ENCODE measurements at places on chromosomes 3 and 15.

DNA sequence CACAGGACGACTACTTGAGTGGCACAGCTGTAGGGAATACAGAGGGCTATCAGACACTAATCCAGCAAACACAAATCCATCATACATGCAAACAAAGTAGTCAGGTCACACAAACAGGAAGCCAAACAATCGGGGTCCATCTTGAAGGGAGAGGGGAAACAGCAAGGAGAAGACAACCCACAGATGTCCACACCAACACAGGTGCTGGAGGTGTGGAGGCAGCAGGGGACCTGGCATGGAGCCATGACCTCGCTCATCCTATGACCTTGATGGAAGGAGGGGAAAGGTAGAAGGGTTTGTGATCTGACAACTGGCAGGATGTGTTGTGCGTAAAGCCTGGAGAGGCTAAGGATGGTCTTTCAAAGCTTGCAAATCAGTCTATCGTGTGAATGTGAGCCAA, 39.9 kb upstream of the SKOR1 start:
- no peak for DNase-seq

DNA sequence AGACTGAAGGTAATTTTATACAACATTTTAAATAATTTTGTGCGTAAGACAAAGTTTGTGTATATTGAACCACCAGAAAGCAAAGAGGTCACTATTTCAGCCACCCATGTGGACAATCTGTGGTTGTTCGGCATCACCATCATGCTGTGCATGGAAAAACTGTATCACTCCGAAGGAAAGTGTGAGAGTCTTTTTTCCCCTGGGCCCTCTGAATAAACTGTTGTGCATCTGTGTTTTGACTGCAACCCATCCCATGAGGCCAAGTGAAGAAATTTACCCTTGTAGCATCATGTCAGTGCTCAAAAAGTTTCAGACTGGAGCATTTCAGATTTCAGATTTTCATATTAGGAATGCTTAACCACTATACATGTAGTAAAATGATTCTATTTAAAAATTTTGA, 85.3 kb downstream of the IMPG2 start:
- DNase-seq = no peak

GRCh38 chr3:39086144-39086543, 21.3 kb downstream of the GORASP1 start:
- no peak for DNase-seq

- no peak for DNase-seq
Measured at GRCh38 chr3:48623851-48624547, 2.4 kb upstream of the TMEM89 start.

DNA sequence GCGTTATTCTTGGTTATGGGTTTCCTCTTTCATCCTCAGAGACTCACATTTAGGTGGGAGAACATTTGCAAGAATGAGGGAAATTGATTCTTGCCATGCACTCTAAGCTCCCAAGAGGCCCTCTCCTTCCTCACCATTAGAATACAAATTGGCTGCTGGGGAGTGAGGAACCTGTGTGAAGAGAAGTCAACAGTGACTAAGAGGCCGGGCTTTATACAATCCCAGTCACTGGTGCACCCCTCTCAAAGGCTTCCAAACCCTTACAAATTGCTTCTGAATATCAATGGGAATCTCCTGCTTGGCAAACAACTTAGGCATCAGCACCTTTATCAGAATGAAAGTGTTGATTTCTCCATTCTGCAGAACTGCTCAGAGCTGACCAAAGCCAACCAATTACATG, 16.5 kb upstream of the RGMA start:
- no peak for DNase-seq

DNA sequence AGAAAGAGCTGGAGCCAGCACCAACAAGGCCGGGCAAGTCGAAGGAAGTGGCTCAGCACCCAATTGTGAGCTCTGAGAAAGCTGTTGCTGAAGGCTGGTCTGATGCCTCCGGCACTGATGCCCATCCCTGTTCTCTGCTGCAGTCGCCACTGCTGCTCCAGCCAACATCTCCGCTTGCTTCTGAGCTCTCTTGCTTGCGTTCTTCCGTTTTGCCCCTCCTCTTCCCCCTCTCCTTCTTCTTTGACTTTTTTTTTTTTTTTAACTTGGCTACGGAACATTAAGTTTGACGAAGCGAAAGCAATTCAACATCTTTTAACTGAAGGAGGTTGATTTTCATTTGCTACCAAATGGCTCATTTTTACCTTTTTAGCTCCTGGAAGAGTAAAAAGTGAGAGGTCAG, 442.9 kb downstream of the MCTP2 start:
- no peak for DNase-seq

DNA sequence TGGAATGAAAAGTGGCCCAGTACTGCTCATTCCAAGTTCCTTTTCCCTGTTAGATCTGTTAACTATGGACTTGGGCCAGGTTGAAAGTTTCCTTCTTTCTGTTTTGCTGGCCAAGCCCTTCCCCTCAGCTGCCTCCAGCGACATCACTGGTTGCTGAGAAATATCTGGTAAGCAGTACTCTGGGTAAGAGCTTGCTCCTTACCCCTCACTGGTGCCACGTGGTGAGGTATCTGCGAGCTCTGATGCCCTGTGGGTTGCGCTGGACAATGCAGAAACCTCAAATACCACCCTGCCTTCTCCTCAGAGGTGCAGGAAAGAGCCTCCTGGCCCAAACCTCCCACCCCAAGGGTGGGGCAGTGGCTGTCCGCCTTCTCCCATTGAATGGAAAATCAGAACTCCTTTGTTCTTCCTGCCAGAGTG, 42.9 kb upstream of the APH1B start:
- DNase-seq = no peak

DNA sequence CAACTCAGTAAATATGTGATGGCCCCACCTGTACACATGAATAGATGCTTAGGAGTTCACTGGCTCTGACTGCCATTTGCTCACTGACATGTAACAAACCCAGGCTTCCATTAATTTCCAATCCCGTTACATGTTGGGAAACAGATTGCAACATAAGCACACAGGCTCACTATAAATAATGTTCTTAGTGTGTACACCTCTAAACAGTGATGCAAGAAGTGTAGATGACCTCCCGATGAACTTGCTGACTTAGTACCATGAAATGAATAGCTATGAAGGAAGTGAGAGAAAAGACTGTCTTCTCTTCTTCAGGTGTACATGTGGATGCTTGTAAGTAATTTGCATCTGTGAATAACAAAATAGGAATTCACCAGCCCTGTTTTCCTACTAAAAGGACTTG, 21.4 kb upstream of the FSIP1 start:
- no peak for DNase-seq

DNA sequence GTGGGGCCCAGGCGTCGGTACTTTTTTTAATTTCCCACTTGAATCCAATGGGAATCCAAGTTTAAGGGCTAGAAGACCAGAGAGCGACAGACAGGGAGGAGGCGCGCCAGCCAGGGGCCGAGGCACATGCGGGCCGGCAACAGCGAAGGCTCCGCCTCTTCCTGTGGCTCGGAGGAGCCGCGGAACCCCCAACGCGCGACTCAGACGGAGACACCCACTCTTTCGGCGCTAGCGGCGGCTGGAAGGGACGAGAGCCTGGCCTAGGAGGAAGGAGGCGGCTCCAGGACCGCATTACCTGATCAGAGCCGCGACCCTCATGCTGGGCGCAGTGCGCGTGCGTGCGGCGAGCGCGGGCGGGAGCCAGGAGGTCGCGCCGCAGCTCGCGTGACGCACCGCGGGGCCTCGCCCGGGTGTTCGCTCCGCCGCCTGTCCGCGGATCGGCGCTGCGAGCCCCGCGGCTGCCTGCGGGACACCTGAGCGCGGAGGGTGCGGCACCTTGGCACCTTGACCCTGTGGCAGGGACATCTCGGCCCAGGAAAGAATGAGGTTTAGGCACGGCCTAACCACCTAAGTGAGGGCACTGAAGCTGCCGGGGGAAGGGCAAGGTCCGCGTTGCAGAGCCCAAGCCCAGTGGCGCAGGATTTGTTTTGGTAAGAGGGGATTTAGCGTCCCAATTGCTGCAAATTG, at the start of gene DPH6:
Gene DPH6, minus strand, starts transcription at position 342 of the 687 bp plus-strand sequence. Its CDS starts 24 bp downstream, at position 318.
- peak; percentile 78 for DNase-seq

GRCh38 chr15:38479266-38479665, 25.3 kb downstream of the FAM98B start:
- DNase-seq = no peak

DNA sequence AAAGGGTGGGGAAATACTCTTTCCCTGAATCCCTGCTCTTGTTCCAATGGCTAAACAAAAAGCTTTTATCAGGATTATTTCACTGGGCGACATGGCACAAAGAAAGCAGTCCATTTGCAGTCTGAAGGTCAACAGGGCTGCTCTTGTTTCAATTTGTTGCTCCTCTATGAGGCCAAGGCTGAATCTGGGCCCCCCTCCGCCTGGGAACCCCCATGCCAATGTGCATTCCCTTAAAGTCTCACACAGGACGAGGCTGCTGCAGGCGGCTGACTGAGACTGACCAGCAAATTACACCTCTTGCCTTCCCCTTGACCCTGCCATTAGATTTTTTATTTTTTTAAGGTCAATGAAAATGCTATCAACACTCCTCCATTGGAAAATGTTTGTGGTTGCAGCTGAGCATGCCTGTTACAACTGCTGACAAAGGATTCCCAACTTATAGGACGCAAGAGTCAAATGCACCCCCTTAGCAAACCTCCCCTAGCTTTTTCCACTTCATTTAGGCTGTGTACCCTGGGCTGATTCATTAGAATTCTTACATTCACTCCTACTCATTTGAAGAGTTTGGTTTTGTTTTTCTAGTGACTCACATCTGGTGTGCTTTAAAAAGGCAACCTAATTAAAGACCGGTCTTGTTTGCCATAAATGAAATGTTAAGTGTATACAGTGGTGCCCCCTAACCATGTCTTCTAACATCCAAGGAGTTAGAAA, 60.8 kb upstream of the ARHGEF3 start:
- DNase-seq = no peak

GRCh38 chr3:150161011-150161410, 190.3 kb upstream of the PFN2 start:
- no peak for DNase-seq

GRCh38 chr15:23690450-23690852, 3.3 kb upstream of the NDN start:
- no peak for DNase-seq

DNA sequence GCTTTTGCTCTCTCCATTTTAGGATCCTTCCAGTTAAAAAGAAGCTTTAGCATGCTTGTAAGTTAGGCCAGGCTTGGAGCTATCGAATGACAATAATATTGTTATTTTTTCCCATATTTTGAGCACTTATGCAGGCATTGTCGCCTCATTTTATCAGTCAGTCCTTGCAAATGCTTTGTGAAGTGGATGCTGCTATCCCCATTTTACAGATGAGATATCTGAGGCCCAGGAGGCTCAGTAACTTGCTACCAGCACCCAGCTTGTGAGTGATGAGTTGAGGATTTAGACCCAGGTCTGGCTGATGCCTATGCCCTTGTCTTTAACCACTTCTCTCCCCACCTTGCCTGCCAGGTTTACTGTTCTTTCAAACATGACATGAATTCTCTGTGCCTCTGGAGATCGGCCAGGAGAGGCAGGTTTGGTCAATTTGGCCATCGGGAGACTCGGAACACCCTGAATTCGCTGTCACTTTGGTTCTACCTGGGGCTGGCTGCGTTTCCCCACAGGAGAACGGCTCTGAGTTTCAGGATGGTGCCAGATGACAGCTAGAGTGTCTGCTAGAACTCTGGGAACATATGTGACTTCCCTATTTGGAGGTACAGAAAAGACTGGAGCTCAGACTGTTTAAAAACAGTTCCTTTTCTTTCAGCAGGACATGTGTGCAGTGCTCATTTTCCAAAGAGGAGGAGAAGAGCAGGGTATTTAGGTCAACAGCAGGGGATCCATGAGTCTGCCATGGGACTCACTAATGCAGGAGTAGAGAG, 25.5 kb upstream of the ZNF710 start:
- DNase-seq = no peak

- no peak for DNase-seq
Measured at GRCh38 chr3:127979473-127979872, 64.4 kb downstream of the KBTBD12 start.

- no peak for DNase-seq
Measured at GRCh38 chr15:71443538-71443937, 328.3 kb downstream of the THSD4 start.

- no peak for DNase-seq
Measured at GRCh38 chr3:108767253-108767652, 10.0 kb upstream of the RETNLB start.

DNA sequence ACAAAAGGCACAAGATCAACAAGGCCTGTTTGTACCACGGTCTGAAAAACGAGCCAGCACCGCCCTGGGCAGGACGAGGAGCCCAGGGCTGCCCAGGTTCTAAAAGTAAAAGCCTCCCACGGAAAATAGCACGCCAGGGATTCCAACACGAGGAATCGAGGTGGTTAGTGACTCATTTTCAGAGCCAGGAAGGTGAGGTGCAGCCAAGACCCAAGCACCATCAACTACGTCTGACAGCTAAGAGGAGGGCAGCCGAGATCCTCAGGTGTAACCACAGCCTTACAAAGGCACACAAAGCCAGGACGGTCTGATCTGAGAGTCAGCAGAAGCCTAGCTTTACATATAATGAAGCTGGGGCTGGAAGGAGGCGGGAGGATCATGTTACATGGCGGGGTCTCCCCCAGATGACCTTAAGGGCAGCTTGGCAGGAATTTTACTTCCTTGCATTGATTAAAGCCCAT, 52.5 kb downstream of the ATP10A start:
- no peak for DNase-seq

DNA sequence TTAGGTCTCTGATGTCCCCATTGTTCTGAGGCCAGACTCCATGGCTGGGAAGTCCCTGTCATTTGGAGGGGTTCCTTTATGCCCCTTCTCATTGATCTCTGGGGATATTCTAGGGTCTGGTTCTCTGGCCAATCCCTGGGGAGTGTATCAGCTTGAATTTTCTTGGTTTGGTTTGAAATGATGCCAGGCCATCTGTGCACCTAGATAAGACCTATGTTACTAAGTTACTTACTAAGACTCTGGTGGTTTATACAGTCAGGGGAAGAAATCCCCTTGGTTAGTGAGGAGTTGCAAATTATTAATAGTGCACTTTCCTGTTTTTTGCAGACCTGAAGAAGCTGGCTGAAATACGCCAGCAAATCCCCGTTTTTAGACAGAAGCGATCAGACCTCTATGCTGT, 20.3 kb downstream of the NIT2 start:
- DNase-seq = peak; percentile 45

Data from NCI-H524 treated with DMSO at 0.1 percent for 48 hours (cell line).